Activated B cell treated with CpG ODN at 0.5 μM for 24 hours (primary cell): ENCODE measurements at places on chromosomes 7 and 10.

- no peaks in the 10 kb centered on the region for H3K36me3 ChIP-seq
- no peak overlapping the region for H3K27ac ChIP-seq
- no peak overlapping the region for H3K4me3 ChIP-seq
- peaks cover 12% of the 10 kb centered on the region for H3K27me3 ChIP-seq
These were observed 259.0 kb downstream of the WDR37 start for GRCh38 chr10:1315178-1315577.

DNA sequence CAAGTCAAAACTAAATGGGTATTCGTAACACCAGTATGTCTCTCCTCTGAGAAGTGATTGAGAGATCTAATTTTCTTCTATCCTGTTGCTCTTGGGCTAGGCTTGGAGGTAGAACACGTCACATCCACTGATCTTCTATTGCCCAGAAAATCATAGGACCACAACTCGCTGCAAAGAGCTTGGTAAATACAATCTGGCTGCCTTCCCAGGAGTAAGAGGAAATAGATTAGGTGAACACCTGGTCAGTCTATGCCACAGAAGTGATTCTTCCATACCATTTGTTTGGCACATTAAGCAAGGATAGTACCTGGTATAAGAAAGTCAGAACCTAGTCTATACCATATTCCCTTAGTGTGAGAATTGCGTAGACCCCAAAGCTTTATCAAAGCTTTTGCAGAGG lies 129.3 kb upstream of the PHYHIPL start:
- DNase-seq: no peak
- H3K4me1 ChIP-seq: peaks cover 4% of the 10 kb centered on the region
- no peak overlapping the region for H3K27ac ChIP-seq
- no peaks in the 10 kb centered on the region for H3K27me3 ChIP-seq

DNA sequence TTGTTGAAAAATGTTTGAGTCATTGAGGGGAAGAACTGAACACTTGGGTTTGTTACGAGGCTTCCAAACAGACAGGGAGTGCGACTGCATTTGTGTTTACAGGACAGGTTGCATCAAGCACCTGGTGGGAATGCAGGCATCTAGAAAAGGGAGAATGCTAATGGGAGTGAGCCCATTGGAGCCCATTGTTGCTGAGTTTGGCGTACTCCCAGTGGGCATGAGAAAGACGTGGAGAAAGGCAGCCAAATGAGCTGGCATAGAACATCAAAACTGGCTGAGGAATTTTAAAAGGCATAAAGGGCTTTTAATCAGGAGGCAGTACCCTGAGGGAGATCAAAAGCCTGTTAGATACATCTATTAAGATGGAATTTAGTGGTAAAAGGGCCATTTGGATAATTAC lies 171.6 kb upstream of the NPSR1 start:
- no peak for DNase-seq
- H3K4me3 ChIP-seq: no peak overlapping the region
- H3K27ac ChIP-seq: no peak overlapping the region

GRCh38 chr7:134056816-134057215 lies 70.3 kb upstream of the LRGUK start:
- no peaks in the 10 kb centered on the region for H3K27me3 ChIP-seq
- no peak for DNase-seq
- H3K4me3 ChIP-seq: no peak overlapping the region
- no peak overlapping the region for H3K27ac ChIP-seq

DNA sequence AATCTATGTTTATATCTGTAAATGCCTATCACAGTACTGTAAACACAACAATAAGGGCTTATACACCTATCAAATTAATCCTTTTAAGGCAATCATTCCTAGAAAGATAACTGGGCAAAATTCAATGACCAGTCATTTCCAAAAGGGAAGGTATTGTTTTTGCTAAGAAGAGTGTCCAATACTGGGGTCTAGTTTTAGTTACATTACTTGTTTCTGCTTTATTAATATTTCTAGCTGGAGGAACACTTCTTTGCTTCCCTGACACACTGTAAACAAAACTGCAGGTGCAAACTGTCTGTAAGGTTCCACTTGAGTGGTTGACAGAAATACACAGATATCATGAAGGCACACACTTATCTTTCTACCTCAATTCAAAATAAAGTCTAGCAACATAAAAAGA lies 84.2 kb upstream of the FAM133B start:
- DNase-seq: no peak
- peak overlapping the region; percentile 43 for H3K27ac ChIP-seq

DNA sequence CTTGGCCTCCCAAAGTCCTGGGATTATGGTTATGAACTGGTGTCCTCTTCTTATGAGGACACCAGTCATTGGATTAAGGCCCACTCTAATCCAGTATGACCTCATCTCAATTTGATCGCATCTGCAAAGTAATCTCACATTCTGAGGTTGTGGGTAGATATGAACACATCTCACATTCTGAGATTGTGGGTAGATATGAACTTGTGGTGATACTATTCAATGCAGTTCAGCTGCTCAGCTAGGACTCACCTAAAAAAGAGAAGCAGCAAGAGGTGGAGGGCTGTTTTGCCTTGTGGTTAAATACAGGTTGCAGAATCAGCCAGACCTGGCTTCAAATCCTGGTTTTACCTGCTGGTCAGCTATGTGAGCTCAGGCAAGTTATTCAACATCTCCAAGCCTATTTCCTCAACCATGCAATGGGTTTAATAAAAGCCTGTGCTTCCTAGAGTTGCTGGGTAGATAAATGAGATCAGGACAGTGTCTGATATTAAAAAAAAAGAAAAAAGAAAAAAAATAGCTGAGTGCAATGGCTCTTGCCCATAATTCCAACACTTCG lies 8.5 kb upstream of the BAG3 start:
- H3K27ac ChIP-seq: no peak overlapping the region
- no peak overlapping the region for H3K4me3 ChIP-seq
- no peaks in the 10 kb centered on the region for H3K4me1 ChIP-seq
- H3K36me3 ChIP-seq: no peaks in the 10 kb centered on the region
- H3K27me3 ChIP-seq: no peaks in the 10 kb centered on the region
- no peak for DNase-seq

GRCh38 chr10:93874309-93875031 lies 19.3 kb upstream of the SLC35G1 start:
- no peaks in the 10 kb centered on the region for H3K4me1 ChIP-seq
- no peak for DNase-seq
- peaks cover 29% of the 10 kb centered on the region for H3K27me3 ChIP-seq
- H3K36me3 ChIP-seq: no peaks in the 10 kb centered on the region
- no peak overlapping the region for H3K4me3 ChIP-seq

DNA sequence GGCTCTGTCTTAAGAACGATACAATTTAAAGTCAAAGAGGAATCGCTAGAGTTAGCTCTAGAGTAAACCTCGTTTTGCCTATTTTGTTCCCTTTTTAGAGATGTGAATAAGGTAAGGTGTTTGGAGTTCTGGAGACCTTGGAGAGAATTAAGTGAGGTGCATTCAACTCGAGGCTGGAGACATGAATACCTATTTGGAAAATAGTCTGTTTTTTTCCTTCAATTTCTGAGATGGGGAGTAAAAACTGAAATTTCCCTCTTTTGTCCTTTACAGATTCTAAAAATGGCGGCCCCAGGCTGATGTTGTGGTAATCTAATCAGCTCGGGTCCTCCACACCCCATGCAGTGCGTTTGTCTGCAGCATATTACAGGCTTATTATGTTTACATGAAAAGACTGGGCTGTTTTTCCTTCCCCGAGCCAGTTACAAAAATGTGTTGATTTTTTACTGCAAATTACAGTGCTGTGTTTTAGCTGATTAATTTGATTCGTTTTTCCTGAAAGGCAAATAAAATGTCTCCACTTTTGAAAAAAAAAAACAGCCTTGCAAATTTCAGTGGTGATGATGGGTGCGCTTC lies 1.5 kb downstream of the KMT2E start:
- no peak for DNase-seq
- peak overlapping the region; percentile 96 for H3K4me3 ChIP-seq
- peaks cover 58% of the 10 kb centered on the region for H3K36me3 ChIP-seq
- peak overlapping the region; percentile 100 for H3K27ac ChIP-seq
- no peaks in the 10 kb centered on the region for H3K27me3 ChIP-seq

GRCh38 chr10:124943301-124944092 lies 1.6 kb downstream of the ZRANB1 start:
- no peak overlapping the region for H3K27ac ChIP-seq
- H3K36me3 ChIP-seq: peaks cover 49% of the 10 kb centered on the region
- H3K4me1 ChIP-seq: peaks cover 53% of the 10 kb centered on the region
- no peak for DNase-seq
- no peak overlapping the region for H3K4me3 ChIP-seq
- no peaks in the 10 kb centered on the region for H3K27me3 ChIP-seq
